IMR-90 (cell line): ENCODE measurements at places on chromosomes 5 and 9.

DNA sequence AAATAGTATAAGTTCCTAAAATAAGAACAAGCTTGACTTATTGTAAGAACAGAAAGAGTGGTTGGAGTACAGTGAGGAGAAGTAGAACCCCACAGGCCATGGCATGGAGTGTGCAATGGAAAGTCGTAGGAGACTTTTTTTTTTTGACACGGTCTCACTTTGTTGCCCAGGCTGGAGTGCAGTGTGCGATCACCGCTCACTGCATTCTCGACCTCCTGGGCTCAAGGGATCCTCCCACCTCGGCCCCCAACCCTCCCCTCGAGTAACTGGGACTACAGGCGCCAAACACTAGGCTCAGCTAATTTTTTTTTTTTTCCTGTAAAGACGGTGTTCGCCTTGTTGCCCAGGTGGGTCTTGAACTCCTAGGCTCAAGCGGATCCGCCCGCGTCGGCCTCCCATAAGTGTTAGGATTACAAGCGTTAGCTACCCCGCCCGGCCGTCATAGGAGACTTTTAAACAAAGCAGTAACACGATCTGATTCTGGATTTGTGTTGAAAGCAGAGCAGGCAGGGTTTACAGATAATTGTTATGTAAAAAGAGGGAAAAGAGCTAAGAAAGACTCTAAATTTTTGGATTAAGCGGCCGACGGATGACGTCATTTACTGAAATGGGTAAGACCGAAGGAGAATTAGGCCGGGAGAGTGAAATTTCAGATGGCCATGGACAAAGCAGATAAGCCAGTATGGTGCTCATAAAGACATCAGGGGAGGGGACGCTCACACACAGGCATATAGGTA, 752 bp downstream of the TSTD2 start:
- no peaks in the 10 kb centered on the region for H3K36me3 ChIP-seq
- H3K4me3 ChIP-seq, result peak overlapping the region; percentile 59

- DNase-seq, result no peak
- H3K4me1 ChIP-seq, result no peaks in the 10 kb centered on the region
- H3K36me3 ChIP-seq, result no peaks in the 10 kb centered on the region
These were observed 12.0 kb upstream of the IFNA1 start for GRCh38 chr9:21428235-21428634.

GRCh38 chr9:93682155-93682968, 106.0 kb downstream of the PHF2 start:
- peak; percentile 23 for DNase-seq
- H3K4me1 ChIP-seq, result no peaks in the 10 kb centered on the region
- peaks cover 13% of the 10 kb centered on the region; the same call in 1 of the 2 replicates for H3K36me3 ChIP-seq

GRCh38 chr5:36378551-36378950, 76.8 kb upstream of the RANBP3L start:
- no peak overlapping the region for H3K27ac ChIP-seq
- DNase-seq, result peak; percentile 7
- no peak overlapping the region for H3K4me3 ChIP-seq
- no peaks in the 10 kb centered on the region for H3K36me3 ChIP-seq
